Cerebellar cortex (tissue), 1 donor: ENCODE measurements at places on chromosomes 1 and 21.

GRCh38 chr1:1406101-1406820 lies 832 bp downstream of the MRPL20 start:
- DNase-seq = no peak

- DNase-seq = no peak
These were observed 9.4 kb downstream of the KDM5B start for GRCh38 chr1:202798792-202799331.

DNA sequence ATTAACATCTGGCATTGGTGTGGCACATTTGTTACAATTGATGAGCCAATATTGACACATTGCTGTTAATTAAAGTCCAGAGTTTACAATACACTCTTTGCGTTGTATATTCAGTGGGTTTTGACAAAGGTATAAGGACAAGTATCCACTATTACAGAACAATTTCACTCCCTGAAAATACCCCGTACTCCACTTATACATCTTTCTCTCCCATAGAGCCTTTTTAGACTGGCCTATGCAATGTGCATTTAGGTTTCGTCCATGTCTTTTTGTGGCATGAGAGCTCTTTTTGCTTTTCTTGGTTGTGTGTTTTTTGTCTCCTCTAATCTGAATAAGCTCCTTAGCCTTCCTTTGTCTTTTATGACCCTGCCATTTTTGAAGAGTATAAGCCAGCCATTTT lies 40.6 kb upstream of the TSNAX start:
- no peak for DNase-seq

DNA sequence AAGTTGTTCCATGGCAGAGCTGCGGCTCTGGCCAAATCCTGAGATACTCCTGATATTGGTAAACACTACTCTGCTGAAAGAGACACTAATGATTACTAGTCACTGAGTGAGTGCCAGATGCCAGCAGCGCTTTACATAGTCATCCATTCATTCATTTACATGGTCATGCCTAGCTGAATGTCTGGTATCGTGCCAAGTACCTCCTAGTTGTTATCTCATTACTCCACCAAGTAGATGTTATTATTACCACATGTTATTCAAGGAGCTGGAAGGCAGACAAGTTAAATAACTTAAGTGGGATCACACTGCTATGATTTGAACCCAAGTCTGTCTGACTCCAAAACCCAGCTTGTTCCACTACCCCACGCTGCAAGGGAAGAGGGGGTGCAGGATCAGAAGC lies 4.7 kb downstream of the OLFML2B start:
- DNase-seq = no peak

DNA sequence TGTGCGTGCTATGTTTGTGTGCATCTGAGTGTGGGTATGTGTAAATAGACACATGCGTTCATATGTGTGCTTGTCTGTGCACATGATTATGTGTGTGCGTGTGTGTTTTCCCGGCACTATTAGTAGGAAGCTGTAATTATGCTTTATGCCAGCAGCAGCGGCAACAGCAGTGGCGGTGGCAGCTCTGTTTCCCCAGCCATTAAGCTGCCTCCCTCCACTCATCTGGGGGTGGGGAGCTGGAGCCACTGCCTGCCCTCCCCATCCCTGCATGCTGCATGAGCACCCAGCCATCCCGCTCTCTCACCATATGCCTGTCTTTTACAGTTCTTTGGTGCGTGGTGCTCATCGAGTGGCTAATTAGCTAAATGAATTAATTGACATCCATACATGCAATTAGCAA lies 30.5 kb upstream of the ACOT11 start:
- no peak for DNase-seq

GRCh38 chr21:19540287-19540686 lies 1136.7 kb upstream of the TMPRSS15 start:
- DNase-seq = no peak

DNA sequence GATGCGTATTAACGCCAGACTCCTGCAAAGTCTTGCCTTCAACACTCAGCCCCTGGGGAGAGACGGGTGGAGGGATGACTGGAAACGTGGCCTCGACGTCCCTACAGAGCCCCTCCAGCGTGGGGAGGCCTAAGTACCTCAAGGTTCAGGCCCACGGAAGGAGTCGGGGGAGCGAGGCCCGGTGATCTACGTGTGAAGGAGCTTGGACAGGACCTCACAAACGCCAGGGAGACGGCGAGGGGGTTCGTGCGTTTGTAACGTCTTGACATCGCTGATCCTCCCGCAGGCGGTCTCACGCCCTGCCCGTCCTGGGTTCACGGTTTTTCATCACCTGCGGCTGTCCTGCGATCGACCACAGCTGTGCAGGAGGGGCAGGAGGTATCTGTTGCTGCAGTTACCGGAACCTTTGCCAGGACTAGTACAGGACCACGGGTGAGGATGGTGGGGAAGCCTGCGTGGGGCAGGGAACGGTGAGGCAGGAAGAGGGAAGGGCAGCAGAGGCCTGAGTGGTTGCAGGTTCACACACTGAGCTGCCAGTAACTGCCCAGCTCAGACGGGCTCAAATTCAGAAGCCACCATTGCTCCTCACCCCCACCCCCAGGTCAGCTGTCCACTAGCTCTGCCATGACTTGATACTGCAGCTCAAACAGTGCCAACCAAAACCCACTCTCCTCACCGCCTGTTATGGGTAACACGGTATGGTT lies 889 bp upstream of the CCNL2 start:
- no peak for DNase-seq

DNA sequence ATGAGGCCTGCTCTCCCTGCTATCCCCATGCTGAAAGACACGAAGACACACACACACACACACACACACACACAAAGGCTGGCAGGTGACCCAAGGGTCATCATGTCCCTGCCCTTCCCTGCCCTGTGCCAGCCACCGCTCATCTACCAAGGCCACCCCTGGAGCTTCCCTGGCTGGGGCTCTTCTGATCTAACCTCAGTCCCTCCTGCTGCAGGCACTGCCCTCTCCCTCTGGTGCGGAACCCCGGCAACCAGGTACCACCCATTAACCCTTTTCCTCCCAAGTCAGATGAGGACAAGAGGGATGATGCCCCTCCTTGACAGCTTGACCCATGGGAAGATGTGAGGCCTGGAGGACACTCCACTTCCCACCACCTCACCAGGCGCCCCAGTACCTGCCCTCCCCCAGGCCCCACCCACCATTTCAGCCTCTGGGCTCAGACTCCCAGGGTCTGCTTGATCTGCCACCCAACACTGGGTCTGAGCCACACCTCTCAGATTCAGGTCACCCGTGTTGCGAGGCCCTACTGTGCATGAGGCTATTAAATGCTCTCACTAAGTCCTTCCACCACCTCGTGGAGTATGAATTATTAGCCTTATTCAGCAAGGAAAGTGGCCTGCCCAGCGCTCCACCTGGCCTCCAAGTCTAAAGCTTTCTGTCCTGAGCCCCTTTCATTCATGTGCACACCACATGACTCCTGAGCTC lies 2.5 kb downstream of the SDC3 start:
- DNase-seq = no peak

- DNase-seq = no peak
These were observed 37.8 kb upstream of the LPAR3 start for GRCh38 chr1:84930831-84931230.

GRCh38 chr1:74502432-74502831 lies 10.0 kb downstream of the LRRC53 start:
- DNase-seq = no peak

- DNase-seq = no peak
These were observed 377.5 kb downstream of the LMO4 start for GRCh38 chr1:87706203-87706602.

DNA sequence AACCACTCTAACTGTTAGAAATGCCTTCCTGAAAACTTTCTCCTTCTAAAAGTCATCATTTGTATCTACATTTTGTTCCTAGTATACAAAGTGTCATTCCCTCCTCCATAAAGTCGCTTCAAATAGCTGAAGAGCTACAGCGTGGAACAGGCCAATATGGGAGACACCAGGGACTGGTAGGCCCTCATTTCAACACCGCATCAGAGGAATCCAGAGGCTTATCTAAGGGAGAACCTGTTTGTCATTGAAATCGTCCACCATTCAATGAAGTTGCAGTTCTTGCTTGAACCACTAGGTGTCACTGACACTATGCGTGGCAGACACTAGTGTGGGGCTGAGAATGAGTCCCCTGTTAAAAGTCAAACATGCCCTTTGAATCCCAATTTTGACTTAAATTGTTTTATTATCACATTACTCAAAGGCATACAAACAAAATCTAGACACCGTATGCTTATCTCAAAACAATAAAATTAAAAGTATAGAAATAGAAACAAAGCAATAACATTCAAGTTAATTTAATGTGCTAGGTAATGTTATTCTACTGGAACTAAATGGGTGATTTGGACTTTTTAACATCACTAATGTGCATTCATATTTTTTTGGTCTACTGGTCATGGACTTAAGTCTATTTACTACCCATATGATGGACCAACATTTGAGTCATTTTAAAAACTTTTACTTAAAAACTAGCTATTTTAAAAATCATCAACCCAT lies 182.3 kb downstream of the FCRL5 start:
- peak; percentile 50 for DNase-seq

GRCh38 chr1:222546548-222547259 lies 1.2 kb downstream of the HHIPL2 start:
- no peak for DNase-seq

DNA sequence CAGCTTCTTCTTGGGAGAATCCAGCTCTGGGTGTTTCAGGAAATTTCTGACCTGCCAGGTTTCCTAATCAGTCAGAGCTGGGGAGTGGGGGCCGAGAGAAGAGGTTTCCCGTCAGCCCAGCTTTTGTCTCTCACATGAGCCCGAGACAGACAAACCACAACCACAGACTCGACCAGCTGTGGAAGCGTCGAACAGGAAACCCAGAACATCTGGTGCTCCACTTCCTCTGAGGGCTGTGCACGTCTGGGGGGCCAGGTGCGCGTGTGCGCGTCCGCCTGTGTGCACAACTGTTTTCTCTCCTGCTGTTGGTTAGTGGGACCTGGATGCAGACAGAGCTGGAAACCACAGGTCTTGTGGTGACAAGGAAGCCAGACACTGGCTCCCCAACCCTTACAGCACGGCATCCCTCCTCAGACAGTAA lies 113.0 kb upstream of the SLC25A33 start:
- no peak for DNase-seq

DNA sequence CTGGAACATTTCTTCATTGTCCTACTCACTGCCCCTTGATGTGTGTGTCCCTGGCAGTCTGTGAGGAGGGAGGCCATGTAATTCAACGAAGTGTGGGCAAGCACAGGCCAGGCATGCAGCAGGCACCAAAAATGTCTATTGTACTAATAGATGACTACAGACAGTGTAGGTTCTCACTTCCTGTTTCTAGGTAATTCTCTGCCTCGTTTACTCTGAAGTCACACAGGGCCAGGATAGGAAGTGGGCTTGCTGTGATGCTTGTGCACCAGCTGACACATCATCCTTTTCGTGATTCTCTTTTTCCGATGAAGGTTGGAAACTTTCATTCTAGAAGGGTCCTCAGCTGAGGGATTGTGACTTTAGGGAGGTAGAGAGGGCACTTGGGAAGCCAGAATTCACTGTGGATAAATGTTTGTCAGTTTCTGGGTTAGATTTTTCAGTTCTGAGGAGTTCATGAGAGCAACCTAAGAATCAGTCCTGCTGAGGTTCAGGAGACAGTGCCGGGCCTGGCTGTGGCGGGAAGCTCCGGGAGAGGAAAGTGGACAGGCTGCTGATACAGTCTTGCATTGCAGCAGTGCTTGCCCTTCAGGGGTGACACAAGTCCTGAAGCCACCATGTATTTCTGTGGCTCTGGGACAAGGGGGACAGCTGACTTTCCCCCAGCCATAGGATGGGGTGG lies 4.3 kb upstream of the CSF1 start:
- DNase-seq = no peak

- no peak for DNase-seq
These were observed 73.3 kb upstream of the KLHDC7A start for GRCh38 chr1:18407166-18408045.

- DNase-seq = no peak
These were observed 134.1 kb upstream of the ADGRL2 start for GRCh38 chr1:81666586-81666985.
